Stimulated activated CD8-positive, alpha-beta memory T cell treated with anti-CD3 and anti-CD28 coated beads, Interleukin-4, amount 100 ng/mL, for 4 hours (primary cell): ENCODE measurements at places on chromosomes 5 and 9.

- no peak for DNase-seq
Observed at GRCh38 chr5:151167022-151167421, 9.4 kb upstream of the ANXA6 start.

DNA sequence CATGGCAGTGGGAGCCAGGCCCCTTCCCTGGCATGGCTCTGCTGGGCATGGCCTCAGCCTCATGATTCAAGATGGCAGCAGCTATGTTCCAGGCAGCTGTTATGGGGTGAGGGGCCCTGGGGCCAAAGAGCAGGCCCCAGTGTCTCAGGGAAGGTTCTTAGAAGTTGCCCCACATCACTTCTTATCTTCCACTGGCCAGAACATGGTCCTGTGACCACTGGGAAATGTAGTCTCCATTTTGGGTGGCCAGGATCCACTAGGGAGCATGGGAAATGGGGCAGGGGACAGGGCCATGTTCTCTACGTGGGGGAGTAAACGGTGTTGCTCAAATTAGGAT, 18.3 kb downstream of the SUSD3 start:
- no peak for DNase-seq

DNA sequence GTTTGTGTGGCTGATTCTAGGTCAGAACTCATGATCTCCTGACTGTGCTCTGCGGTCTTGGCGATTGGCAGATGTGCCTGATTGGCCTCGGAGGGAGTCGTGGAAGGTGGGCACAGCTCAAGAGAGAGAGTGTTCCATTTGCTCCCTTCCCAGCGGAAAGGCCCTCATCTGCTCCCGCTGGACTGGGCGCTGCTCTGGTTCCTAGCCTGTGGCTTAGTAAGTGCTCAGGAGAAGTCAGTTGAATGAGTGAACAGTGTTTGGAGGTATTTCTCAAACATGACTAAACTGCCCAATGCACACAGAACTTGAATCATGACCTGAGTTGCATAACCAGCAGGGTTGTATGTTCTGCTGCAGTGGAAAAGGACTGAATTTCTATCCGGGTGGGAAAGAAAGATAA, 120.2 kb upstream of the PITX1 start:
- DNase-seq, result no peak

GRCh38 chr5:79346420-79346824, 110.5 kb downstream of the JMY start:
- DNase-seq, result no peak

- DNase-seq, result no peak
Observed at GRCh38 chr9:135073081-135073740, 14.3 kb upstream of the OLFM1 start.

GRCh38 chr9:33868440-33868973, 51.5 kb downstream of the UBE2R2 start:
- no peak for DNase-seq

- no peak for DNase-seq
Observed at GRCh38 chr5:69271376-69271775, 36.7 kb downstream of the CDK7 start.

- no peak for DNase-seq
Observed at GRCh38 chr5:112329419-112330090, 89.5 kb downstream of the EPB41L4A start.

GRCh38 chr5:94693845-94694370, 75.4 kb downstream of the SLF1 start:
- no peak for DNase-seq

GRCh38 chr5:143552680-143553079, 149.2 kb upstream of the NR3C1 start:
- no peak for DNase-seq

DNA sequence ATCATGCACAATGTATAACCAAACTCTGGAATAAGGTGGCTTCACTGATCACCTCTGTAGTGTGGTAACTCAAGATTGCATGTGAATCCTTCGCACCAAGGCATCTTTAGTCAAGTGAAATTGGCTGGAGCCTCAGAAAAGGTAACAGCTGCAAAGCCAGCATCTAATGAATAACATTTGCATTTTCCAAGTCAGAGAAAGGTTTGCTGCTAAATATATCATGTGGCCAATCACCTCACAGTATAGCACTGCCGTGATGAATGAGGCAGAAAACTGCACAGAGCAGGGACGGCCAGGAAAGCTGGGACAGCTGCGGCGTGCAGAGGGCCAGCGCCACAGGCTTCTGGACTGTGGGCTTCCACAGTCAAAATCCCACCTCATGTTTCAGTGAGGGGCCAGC, 18.5 kb downstream of the MRPS27 start:
- no peak for DNase-seq

DNA sequence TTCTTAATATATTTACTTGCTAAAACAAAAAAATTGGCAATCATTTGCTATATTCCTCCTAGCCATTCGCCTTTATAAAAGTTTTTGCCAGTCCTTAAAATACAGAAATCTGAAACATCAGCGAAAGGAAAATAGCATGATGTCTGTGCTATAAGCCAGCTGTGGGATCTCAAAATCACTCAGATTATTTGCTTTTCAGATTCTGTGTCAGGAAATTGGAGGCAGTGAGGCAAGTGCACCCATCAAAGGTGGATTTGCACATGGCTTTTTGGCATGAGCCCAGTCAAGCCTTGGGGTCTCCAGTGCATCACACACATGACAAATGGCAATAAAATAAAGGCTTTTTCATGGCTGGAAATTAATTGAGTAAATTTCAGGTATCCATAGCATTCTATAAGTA, 196.8 kb upstream of the DAPK1 start:
- no peak for DNase-seq

DNA sequence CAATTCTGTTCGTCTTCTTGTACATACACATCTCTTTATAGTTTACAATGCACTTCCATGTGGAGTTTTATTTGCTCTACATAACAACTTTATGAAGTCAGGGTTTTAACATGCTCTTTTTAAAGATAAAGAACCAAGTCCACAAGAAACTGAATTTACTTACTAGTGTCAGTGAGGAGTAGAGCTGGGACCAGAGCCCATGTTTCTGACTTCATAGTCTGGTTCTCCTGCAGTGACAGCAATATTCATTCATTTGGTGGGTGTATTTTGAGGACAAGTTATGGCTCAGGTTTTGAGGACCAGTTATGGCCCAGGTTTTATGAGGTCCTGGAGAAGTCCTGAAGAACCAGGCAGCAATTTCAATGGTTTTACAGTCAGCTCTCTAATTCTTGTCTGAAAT, 481.9 kb upstream of the TNC start:
- DNase-seq, result no peak

GRCh38 chr5:148458036-148458888, 74.5 kb downstream of the FBXO38 start:
- DNase-seq, result no peak

GRCh38 chr5:151692312-151692711, 5.6 kb upstream of the SPARC start:
- no peak for DNase-seq

DNA sequence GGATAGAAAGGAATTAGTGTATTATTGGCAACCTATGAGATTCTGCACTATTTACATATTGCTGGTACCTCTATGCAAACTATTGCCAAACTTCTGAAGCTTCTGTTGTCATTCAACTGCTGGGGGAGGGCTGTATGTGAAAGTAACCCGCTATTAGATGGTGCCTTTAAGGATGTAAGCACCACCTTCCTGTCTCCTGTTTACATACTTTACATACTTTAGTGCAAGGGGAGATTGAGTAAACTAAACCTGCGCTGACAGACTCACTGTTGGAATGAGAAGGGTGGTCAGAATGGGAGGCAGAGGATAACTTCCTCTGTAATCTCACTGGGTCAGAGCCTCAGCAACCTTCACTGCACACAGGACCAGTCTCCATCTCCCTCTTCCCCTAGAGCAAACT, 123.8 kb downstream of the NR3C1 start:
- DNase-seq, result no peak

DNA sequence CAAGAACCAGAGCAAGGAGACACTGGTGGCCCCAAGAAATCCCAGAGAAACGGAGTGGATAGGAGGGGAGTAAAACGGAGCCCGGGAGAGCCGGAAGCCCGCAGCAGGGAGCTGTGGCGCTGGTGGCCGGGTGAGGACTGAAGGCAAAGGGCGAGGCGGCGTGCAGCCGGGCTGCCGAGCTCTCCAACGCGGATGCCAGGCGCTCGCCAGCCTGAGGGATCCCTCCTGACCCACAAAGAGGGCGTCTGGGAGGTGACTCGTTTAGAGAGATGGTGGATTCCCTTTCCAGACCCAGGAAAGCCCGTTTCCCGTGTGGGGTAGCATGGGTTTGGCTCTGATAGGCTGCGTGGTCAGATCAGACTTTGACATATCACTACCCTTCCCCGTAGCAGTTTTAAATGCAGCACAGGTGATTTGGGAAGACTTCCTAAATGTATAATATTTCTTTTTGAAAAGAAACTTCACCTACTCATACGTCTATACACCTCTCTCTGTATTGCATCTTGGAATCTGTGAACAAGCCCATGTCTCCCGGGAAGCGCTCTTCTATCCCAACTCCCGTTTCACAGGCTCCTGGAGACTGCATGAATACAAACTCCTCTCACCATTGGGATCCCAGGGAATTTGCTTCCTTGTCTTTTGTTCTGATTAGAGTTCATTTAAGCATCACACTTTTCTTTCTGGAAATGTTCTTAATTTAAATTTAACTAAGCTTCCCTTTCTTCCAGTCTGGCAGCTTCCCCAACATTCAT, 158.1 kb downstream of the C9orf152 start:
- DNase-seq, result no peak

- no peak for DNase-seq
Observed at GRCh38 chr9:76962732-76963131, 56.7 kb upstream of the FOXB2 start.

DNA sequence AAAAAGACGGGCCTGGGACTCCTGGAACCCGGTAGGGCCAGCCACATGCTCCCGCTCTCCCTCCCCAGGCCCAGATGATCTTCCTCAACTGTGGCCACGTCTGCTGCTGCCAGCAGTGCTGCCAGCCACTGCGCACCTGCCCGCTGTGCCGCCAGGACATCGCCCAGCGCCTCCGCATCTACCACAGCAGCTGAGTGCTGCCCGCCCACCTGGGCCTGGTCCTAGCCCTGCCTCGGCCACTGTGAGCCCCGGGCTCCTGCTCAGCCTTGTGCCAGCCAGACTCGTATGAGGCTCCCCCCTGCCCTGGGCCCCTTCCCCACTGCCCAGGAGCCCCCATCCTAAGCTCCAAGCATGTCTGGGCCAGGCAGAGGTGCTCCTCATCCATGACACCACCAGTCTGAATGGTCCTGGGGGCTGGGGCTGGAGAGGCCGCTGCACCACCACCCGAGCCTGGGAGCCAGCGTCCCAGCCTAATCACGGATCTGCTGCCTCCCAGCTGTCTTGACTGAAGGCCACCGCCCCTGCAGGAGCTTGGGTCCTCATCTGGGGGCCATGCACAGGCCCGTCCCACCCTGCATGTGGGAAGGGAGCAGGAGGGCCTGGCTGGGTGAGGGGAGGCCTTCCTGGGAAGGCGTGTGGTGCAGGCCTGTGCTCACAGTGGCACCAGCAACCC, 51.5 kb downstream of the LRSAM1 start:
- no peak for DNase-seq

GRCh38 chr5:81687292-81687691, 63.6 kb downstream of the SSBP2 start:
- DNase-seq, result no peak

- DNase-seq, result no peak
Observed at GRCh38 chr5:147732291-147732883, 50.1 kb downstream of the JAKMIP2 start.

- no peak for DNase-seq
Observed at GRCh38 chr5:154513669-154514084, 35.6 kb upstream of the HAND1 start.

- no peak for DNase-seq
Observed at GRCh38 chr5:56145106-56145505, 88.0 kb downstream of the ANKRD55 start.

DNA sequence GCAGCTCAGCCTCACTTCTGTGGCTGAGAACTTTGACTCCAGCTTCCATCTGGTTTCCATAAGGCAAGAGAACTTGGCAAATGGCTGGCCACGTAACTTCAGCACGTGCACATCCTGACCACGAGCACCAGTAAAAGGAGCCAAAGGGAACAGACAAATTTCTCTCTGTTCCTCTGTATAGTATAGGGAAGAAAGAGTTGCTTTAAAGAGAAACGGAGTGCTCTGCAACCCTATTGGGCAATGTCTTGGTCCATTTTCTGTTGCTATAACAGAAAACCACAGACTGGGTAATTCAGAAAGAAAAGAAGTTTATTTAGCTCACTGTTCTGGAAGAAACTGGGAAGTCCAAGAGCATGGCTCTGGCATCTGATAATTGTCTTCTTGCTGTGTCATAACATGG, 558.7 kb downstream of the ACTL7B start:
- DNase-seq, result no peak

GRCh38 chr5:15474143-15474719, 25.7 kb upstream of the FBXL7 start:
- DNase-seq, result no peak

GRCh38 chr5:81068063-81068462, 107.9 kb downstream of the RASGRF2 start:
- no peak for DNase-seq

- no peak for DNase-seq
Observed at GRCh38 chr9:16257604-16258003, 612.9 kb downstream of the BNC2 start.

DNA sequence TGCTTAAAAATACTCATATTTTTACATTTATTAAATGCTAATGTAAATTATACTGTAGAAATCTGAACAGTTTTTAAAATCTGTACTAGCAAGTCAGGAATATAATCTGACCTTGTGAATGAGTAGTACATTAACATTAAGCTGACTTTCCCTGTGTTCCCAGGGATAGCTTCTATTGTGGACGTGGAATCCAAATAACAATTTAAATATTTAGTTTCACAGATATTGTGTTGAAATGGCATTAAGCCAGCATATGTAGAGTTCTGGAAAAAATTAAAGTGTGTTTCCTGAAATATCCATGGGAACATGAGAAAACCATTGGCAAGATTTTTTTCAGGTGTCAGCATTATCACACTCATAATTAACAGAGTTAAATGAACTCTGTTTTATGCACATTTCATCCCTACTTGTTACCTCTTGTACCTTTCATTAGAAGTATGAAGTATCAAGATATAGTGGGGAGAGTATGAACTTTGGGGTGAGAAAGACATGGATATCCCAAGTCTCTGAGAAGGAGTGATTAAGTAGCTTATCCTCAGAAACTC, 5.7 kb downstream of the RABGAP1 start:
- no peak for DNase-seq

DNA sequence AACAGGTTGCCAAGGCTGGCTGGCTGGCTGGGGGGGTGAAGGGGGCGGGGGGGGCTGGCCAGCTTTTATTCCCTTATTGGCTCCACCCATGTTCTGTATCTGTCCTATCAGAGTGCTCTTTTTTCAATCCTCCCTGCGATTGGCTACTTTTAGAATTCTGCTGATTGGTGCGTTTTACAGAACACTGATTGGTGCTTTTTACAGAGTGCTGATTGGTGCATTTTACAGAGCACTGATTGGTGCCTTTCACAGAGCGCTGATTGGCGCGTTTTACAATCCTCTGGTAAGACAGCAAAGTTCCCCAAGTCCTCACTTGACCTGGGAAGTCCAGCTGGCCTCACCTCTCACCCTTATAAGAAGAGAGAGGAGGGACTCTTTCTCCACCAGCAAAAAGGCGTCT, 175.9 kb downstream of the ERCC6L2 start:
- no peak for DNase-seq
